Natural killer cell (primary cell): ENCODE measurements at places on chromosomes 3 and 15. TPM values are rescaled to one million over a fixed set of nuclear protein-coding genes. Genes with fewer than 3 reads are reported as not detected.
A peak's percentile ranks its signal among the peaks of the same experiment; 100 is the strongest.

GRCh38 chr3:115704661-115705338, 81.5 kb downstream of the GAP43 start:
- no peak for DNase-seq

GRCh38 chr3:49723296-49723627, 489 bp downstream of the GMPPB start:
- DNase-seq, result peak; percentile 79

DNA sequence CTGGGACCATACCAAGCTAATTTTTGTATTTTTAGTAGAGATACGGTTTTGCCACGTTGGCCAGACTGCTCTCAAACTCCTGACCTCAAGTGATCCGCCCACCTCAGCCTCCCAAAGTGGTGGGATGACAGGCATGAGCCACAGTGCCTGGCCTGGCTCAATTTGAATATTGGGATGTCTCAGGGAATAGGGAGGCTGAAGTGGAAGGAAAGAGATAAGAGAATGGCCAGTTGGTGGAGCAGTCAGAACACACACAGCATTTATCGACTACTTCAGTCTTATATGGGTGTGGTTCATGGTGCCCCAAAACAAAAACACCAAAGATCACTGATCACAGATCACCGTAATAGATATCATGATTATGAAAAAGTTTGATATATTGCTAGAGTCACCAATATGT, 144.4 kb downstream of the GMNC start:
- DNase-seq, result no peak

DNA sequence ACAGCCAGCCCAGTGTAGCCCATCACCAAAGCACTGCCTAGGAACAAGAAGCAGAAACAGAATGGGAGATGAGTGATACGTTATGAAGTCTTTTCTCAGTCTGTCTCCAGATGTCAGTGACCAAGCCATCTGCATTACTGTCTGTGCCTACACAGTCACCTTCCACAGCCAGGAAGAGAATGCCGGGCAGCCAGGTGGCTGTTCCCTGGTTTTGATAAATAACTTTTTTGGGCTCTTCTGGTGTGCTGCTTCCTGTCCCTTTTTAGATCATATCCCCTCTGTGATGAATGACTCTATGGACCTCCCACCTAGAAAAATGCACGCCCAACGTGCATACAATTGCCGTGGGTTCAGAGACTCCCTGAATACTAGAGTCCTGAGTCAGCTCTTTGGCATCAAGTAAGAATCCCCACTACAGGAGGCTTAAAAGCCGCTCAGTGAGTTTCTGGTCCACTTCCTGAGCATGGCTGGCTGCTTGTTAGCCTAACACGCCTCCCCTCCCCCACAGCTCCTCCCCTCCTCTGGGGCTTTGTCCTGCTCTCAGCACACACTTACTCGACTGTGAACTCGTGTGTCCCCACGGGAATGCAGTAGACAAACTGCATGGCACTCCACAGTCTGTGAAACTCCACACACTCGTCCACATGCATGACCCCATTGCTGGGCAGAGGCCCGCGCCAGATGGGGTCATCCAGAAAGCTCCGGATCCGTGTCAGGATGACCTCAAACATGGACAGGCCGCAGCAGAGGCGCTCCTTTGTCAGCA, 34.7 kb downstream of the NIPA2 start:
- DNase-seq, result no peak

GRCh38 chr3:160343132-160343531, 55.9 kb downstream of the IFT80 start:
- no peak for DNase-seq

DNA sequence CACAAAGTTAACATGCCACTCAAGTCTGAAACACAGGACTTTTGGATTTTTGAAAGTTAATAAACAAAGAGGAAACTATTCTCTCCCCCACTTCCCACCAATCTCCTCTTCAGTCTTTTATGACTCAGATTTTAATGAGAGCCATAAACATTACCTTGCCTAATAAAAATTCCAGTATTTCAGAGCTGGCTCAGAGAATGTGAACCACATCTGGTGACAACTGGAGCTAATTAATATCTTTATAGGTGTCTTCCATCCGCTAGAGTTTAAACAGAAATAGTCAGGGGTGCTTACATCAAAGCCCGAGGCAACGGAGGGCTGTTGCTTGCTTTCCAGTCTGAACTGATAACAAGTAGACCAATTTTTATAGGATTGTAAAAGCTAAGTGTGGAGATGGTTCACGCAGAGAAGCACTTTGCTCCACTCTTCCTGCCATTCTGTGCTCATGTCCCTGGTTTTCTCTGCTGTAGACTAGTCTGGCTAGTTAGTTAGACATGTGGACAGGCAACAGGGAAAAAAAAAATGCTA, 363.6 kb downstream of the NR2F2 start:
- DNase-seq, result no peak

GRCh38 chr3:169722724-169723123, 42.1 kb downstream of the TERC start:
- no peak for DNase-seq

- no peak for DNase-seq
Observed at GRCh38 chr3:56157693-56158362, 310.4 kb downstream of the ERC2 start.

- no peak for DNase-seq
Observed at GRCh38 chr3:97895216-97895615, 73.4 kb downstream of the CRYBG3 start.

- DNase-seq, result no peak
Observed at GRCh38 chr15:79451361-79451999, 19.3 kb downstream of the MINAR1 start.

DNA sequence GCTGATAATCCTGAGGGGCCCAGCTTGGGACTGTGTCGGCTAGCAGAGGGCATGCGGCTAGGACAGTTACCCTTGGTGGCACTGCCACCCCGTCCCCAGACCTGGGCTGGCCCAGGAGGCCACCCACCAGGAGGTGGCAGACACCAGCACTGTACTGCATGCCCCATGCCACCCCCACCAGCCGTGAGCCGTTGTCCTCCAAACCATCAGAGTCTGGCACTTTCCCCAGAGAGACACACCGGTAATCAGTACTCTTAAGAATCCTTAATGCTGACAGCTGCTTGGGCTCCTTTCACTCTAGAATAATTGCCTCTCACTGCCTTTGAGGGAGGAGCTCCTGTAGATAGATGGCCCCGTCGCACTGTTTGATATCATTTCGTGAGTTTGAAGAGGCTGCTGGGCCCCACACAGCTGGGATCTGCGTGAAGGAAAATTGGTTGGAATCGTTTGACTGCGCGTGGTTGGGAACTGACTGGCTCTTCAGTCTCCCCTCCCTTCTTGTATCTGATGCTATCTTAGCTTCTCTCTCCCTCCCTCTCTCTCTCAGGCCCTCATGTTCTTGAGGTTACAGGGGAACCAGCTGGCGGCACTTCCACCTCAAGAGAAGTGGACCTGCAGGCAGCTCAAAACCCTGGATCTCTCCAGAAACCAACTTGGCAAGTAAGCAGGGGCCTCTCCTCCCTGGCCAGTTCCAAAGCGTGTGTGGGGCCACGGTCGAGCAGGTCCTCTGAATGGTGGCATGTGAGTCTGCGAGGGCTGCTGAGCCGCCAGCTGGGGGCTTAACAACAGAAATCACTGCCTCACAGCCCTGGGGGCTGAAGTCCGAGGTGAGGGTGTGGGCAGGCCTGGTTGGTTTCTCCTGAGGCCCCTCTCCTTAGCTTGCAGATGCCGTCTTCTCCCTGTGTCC, 94.9 kb downstream of the LRRK1 start:
- no peak for DNase-seq

- no peak for DNase-seq
Observed at GRCh38 chr3:66386011-66386924, 114.6 kb downstream of the LRIG1 start.

DNA sequence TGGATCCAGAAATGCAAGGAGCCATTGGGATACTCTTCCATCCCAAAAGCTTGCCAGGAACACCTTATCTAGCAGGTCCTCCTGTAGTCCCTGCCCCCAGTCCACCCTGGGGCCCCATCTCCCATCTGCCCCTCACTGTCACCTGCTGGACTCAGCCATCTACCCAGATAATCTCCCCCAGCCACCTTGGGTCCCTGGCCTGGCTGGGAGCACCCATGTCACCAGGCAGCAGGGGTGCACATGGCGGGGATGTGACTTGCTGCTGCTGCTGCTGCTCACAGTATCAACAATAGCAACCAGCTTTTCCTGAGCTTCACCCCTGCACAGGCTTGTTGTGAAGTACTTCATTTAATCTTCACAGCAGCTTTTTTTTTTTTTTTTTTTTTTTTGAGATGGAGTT, 12.6 kb downstream of the PTH1R start:
- DNase-seq, result no peak

GRCh38 chr3:111954228-111954990, 24.4 kb upstream of the ABHD10 start:
- no peak for DNase-seq

DNA sequence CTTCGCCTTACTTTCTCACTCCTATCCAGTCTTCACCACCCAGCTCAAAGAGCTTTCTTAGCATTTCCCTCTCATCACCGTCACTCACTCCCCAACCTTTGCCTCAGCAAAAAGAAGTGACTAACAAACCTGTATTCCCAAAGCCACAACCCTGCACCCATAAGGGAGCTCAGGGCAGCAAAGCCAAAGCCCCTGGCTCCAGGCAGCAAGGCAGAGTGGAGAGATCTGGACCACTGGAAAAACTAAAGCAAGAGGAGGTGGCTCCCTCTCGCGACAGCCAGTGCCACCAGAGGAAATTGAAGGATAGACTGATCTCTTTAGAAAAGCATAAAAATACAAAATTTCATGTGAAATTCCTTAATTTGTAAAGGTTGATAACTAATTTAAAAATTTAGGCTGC, 25.1 kb upstream of the CDCP1 start:
- DNase-seq, result no peak

DNA sequence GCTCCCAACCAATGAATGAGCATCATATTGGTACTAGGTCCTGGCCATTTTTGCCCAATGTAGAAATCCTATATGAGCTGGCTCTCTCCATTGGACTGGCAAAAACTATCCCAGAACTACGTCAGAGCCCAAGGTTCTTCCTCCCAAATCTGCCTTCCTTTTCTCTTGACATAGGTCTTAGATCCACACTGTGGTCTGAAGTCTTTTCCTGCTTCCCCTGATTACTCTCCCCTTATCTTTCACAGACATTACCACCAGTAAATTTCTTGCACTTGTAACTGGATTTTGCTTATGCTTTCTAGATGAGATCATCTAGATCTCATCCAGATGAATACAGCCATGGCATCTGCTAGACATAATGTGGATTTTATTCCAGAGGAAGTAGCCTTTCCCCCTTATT, 141.2 kb upstream of the GADL1 start:
- DNase-seq, result no peak

DNA sequence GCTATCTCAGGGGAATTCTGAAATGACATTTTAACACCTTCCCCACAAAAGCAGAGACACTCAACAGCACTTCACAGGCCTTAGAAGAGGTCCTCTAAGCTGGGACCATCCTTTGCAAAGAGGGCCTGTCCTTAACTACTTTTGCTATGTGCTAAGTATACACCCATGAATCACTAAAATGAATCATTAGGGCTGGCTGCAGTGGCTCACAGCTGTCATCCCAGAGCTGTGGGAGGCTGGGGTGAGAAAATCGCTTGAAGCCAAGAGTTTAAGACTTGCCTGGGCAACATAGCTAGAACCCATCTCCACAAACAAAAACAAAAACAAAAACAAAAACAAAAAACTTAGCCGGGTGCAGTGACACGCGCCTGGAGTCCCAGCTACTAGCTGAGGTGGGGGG, 53.9 kb upstream of the MELTF start:
- DNase-seq, result no peak

DNA sequence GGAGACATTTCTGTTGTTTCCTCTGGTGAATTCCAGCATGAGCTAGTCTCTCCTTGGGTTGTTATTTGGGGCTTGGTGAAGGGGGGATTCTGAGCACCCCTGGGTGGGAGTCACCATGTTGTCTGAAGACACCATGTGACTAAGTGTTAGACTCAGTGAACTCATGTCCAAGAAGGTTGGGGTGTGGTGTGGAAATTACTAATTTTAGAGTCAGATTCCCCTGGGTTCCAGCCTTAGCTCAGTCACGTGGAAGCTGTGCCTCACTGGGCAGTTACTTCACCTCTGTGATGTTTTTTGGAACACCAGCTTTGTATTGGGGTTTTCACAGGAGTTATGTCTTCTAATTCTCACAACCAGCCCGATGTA, 171.5 kb downstream of the RPLP1 start:
- no peak for DNase-seq

GRCh38 chr15:48479751-48480150, 148.5 kb downstream of the DUT start:
- DNase-seq, result no peak

- DNase-seq, result no peak
Observed at GRCh38 chr15:52308446-52309153, 13.0 kb upstream of the MYO5C start.

GRCh38 chr3:140180603-140181002, 245.6 kb downstream of the CLSTN2 start:
- DNase-seq, result no peak

DNA sequence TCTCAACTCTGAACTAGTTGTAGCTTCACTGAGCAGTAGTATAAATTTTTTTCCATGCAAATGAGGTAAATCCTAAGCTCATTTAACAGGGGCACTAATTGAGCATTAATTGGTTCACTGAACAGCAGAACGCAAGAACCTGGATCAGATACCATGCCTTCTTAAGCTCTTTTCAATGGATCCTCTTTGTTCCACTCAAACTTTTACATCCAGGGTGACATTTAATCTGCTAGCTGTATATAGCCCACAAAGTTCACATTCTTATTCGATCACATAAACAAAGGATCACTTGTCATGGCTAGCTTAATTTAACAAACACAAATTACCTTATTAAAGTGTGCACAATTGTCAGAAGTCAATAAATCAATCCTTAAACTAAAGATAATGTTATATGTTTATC, 281.6 kb downstream of the CNTN6 start:
- DNase-seq, result no peak

- no peak for DNase-seq
Observed at GRCh38 chr15:74891469-74891868, 1.6 kb downstream of the MPI start.

- no peak for DNase-seq
Observed at GRCh38 chr3:150296123-150296735, 111.9 kb upstream of the TSC22D2 start.

- DNase-seq, result no peak
Observed at GRCh38 chr15:61697796-61698195, 362.5 kb downstream of the VPS13C start.

NEK10 gene
- 1.6 TPM for total RNA-seq

PCSK6 gene
- 1.5 TPM for total RNA-seq

TMCO5A gene
- total RNA-seq, result not detected

NR2F2 gene
- not detected for total RNA-seq

GP9 gene
- 3.8 TPM for total RNA-seq

BFSP2 gene
- not detected for total RNA-seq

NLGN1 gene
- total RNA-seq, result not detected

BRPF1 gene
- total RNA-seq, result 72.1 TPM
